CD4-positive, CD25-positive, alpha-beta regulatory T cell (primary cell): ENCODE measurements at places on chromosomes 5 and 9. TPM values are rescaled to one million over a fixed set of nuclear protein-coding genes. Genes with fewer than 3 reads are reported as not detected.

The CDX1 gene
- polyA plus RNA-seq: not detected

The REEP2 gene
- 0.21 TPM for polyA plus RNA-seq

The SLC22A5 gene
- 2.1 TPM for polyA plus RNA-seq

The C9orf152 gene
- polyA plus RNA-seq: not detected

The PCDHA6 gene
- not detected for polyA plus RNA-seq

The PDZD2 gene
- 0.25 TPM for polyA plus RNA-seq

The PCDHA1 gene
- not detected for polyA plus RNA-seq

The SHISAL2B gene
- polyA plus RNA-seq: not detected

The MUSK gene
- not detected for polyA plus RNA-seq
